ENCODE measurements at places on chromosomes 1 and 21.
A peak's percentile ranks its signal among the peaks of the same experiment; 100 is the strongest.

DNA sequence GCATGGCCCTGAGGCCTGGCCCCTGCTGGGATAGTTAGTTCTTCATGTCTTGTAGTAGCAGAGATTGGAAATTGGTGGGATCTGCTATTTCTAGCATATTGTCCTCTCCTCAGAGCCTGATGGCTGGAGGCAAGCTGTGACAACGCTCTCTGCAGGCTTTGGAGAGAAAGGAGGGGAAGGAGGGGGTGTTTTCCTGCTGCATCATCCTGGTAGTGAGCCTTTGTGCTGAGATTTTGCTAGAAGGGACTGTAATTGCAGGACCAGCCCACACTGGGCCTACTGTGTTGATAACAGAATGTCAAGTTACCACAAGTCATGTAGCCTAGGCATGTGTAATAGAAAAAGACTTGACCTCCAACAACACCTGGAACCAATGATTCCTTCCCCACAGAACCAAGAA, 351.0 kb downstream of the SIPA1L2 start:
- DNase-seq = no peak

GRCh38 chr21:46099476-46099875, 1.6 kb downstream of the COL6A2 start:
- DNase-seq = no peak

DNA sequence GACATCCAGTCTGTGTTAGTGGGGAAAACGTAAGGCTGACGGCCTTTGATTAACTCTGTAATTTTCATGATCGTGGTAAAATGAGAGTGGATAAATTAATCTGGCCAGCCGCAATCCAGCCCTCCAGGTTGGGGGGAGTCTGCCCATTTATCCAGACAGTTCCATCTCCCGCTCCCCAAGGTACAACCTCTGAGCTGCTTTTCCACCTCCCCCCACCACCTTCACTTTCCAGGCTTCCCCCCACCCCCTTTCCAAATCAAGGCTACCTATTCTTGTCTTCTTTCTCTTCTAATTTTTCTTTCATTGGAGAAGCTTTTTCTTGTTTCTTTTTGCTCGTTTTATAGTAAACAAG, 6.0 kb downstream of the MIER1 start:
- no peak for DNase-seq

- DNase-seq = no peak
Observed at GRCh38 chr21:29647353-29647781, 292.4 kb downstream of the GRIK1 start.

DNA sequence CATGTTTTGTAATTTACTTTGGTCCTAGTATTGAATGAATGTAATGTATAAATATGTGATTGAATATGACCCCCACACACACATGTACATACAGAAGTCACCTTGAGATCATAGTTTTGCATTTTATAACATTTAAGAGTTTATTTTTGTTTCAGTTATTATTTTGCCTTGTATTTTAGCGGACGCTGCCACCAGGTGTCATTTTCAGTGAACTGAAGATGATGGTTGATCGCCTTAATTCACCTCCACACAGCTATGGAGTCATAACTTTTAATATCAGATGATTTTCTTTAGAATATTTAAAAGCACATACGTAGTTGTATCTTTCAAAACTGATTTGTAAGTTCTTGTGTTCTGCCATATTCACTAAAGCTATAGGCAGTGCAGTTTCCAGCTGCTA, 130.4 kb downstream of the DYRK1A start:
- no peak for DNase-seq

GRCh38 chr1:154304664-154305337, 16.1 kb upstream of the AQP10 start:
- DNase-seq = peak; percentile 39

GRCh38 chr1:234907940-234908405, 220.7 kb downstream of the TOMM20 start:
- DNase-seq = no peak

- no peak for DNase-seq
Observed at GRCh38 chr1:15469361-15469760, 6.5 kb upstream of the CELA2B start.

DNA sequence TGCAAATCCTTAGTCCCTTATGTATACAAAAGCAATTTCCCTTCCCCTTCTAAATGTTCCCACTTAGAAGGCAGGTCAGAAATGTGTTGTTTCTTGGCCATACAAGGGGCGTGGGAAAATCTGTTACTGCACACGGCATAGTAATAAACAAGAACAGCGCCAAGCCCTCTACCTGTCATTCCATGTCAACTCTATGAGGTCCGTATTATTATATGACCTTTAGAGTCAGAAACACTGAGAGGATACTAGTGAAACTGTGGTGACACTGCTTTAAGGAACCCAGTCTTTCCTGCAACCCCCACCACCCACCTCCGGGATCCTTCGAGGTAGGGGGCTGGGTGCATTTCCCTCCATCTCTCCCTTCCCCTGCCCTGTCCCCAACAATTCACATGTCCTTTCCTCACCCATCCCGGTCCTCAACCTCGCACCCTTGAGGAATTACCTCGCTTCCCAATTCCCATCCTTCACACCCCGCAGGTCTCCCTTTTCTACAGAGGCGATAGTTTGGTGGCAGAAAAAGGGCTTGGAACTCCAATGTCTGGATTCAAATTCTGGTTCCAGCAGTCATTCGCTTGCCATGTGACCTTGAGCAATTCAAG, 647 bp downstream of the SDHB start:
- DNase-seq = no peak

- no peak for DNase-seq
Observed at GRCh38 chr1:229148743-229149142, 122.2 kb upstream of the RAB4A start.

DNA sequence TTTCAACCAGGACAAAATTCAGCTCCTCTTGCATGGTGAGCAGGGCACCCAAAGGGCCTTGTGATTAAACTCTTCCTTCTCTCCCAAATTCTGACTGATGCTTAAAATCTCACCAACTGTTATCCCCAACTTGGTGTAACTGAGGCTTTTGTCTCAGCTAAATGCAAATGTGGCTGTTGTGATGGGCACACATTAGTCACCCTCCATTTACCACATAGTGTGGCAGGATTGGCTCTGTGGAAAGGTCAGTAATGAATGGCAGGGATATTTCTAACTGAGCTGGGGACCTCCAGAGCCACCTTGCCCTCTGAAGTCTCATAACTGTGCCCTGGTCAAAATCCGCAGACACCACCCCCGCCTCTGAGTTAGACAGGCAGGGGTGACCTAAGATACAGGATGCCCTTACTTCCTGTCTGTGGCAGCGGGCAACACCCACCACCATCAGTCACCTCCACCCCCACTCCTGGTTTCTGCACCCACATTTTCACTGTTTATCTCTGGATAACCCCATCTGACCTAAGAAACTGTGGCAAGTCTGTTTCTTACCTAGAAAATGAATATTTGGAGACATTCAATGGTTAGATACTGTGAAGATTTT, 25.4 kb upstream of the RGS16 start:
- DNase-seq = peak; percentile 39

DNA sequence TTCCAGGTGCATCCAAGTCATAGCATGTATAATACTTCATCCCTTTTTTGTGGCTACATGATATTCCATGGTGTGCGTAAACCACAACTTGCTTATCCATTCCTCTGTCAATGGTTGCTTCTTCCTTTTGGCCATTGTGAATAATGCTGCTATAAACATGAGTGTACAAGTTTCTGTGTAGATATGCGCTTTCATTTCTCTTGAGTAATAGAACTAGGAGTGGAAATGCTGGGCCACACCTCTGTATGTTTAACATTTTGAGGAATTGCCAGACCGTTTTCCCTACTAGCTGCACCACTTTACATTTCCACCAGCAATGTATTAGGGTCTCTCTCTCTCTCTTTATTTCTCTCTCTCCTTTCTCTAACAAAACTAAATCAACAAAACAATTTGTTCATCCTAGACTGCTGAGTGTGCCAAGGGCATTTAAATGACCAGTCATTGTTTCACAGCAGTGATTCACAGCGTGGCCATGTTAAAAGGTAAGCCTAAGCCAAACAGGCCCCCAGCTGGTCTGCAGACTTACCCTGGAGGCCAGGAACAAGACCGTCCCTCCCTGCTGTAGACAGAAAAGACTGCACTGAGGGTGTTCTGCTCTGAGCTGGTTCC, 53.2 kb upstream of the LYST start:
- no peak for DNase-seq

GRCh38 chr1:201011616-201012015, 11.9 kb downstream of the KIF21B start:
- DNase-seq = no peak

- no peak for DNase-seq
Observed at GRCh38 chr1:155713075-155713474, 24.2 kb downstream of the DAP3 start.

DNA sequence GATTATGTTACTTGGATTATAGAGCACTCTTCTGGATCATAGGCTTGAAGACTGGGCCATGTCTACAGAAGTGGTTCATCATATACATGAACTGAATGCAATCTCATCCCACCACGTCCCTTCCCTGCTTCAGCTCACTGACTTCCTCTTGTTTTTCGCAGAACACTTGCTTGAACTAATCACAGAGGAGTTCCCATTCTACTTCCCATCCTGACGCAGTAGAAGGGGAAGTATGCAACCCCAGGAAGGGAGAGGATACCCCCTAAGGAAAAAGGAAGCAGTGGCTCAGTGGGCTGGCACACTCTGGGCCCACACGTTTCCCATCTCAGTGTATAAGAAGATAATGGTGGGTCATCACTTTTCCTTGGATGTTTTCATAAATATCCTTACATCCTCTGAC, 36.2 kb downstream of the CASQ2 start:
- DNase-seq = no peak

- DNase-seq = no peak
Observed at GRCh38 chr1:170586321-170587252, 54.6 kb downstream of the GORAB start.

DNA sequence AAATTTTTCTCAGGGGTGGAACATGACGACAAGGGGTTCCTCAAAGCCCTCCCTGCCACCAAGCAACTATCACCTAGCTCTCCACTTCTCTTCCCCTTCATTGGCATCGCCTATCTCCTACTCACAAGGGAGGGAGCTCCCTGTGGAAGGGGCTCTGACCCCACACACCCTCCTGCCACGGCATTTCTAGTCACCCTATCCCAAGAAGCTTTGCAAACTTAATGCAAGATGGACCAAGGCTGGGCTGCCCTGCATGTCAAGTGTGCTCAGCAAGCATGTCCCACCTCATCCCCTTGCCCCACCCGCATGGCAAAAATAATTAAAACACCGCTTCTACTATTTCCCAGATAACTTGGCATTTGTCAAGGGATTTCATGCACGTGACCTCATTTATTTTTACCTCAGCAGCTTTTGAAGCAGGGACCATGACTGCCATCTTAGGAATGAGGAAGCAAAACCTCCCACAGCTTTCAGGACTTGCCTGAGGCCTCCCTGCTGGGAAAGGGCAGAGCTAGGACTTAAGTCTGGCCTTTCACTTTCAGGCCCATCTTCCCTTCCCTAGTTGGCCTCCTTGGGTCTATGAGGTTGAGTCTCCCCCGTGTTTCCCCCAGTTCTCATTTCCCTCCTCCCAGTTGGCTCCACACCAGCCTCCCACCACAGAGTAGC, 161.3 kb downstream of the TSEN15 start:
- DNase-seq = no peak

DNA sequence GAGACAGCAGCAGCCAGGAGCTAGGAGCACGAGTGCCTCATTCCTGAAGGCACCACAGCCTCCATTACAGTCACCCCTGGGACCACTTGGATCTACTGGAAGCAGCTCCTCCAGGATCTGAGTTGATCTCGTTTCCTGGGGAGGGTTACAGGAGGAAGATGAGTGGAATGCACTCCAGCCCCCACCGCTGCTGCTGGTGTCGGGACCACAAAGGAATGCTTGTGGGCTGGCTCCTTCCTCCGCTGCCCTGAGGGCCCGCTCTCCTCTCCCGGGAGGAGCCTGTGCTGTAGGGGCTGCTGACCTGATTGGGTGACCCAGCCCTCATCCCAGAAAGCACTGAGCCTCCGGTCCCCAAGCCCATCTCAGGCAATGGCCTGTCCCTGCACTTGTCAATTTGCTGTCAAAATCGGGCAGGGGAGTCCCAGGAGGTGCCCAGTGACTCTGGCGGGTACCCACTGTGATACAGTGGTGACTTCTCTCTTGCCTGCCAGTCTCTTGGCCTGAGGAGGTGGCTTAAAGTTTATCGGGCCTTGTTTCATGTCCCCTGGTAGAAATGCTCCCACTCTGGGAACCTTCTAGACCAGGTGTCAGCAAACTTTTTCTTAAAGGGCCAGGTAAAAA, 23.1 kb downstream of the IL10RB start:
- DNase-seq = no peak

DNA sequence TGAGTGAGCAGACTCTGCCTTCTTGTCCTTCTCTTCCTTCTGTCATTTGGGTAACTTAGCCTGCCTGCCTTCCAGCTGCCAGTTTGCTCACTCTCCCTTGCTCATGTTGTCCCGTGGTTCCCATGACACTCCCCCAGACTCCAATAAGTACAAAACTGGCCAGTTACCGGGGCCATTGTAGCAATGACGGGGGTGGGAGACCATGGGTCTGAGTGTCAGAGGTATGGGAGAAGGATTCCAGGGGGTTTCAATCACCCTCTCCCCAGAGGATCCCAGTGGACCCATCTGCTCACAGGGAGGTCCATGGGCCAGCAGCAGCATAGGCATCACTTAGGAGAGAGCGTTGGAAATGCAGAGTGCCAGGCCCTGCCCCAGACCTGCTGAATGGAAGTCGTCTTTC, 51.3 kb downstream of the CAPN9 start:
- DNase-seq = no peak

DNA sequence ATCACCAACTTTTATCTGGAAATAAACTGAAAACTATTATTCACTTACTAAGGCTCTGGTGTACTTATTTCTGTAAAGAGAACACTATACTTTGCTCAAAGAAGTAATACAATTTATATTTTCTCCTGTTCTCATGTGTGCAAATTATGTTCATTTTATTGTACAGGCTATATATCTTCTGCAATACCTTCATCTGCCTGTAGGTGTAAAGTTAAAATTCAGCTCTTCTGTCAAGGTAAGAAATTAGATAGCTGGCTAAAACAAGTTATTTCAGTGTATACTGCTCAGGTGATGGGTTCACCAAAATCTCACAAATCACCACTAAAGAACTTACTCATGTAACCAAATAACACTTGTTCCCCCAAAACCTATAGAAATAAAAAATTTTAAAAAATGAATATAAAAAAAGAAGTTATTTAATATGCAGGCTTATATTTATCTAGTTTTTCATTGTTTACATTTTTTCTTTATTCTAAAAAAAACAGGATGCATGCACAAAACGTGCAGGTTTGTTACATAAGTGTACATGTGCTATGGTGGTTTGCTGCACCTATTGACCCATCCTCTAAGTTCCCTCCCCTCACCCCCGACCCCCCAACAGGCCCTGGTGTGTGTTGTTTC, 81.5 kb downstream of the PTGER3 start:
- DNase-seq = no peak

DNA sequence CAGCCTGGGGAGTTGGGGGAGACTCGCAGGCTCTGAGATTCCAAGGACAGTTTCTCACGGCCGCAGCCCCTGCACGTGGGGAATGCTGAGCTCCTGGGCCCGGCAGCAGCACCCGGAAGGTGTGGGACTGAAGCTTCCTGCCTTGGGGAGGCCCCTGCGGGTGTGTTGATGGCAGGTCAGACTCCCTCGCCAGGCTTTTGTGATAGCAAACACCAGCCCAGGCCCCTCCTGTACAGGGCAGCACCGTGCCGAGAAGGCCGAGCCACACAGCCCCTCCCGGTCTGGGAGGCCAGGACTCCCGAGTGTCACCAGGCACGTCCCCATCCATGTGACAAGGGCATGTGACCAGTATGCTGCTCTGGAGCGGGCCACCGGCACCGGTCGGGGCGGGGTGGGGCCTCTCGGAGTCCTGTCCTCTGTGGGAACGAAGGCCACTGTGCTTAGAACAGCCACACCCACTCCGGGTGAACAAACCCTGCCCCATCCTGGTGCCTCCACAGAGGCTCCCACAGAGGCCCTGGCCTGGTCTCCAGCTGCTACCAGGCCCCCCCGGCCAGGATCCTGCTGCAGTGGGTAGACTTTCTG, 31.1 kb upstream of the ARHGEF16 start:
- DNase-seq = no peak
